Fibroblast of skin of scalp (primary cell): ENCODE measurements at places on chromosomes 12 and 14.

DNA sequence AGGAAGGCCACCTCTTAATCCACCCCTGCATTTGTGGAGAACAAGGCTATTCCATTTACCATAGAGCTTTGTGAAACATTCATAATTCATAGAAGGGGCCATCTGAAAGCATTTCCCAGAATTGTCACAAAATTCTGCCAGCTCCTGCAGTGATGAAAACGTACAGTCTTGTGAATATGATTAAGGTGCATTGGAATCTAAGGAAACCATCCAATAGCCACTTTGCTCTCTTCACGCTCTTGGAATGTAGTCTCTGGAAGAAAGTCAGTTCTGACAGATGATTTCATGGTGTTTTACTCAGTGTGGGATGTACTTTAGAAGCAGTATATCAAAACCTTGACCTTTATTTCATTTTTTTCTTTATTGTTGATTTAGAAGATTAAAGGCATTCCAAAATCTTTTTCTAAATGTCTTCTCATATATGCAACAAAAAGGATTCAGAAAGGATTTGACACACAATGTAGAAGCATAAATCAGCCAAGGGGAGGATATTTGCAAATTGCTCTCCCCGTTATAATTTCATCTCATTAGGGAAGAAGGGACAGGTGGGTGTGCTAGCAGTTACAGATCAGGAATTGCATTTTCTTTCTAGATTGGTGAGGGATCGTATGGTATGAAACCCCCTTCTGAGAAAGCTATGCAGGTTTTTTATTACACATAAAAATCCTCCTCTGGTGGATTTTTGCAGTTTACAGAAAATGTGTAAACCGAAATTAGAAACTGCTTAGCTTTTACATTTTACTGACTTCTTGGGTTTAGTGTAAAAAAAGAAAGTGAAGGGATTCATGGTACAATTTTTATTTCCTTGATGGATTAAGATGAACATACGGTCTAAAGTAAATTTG is 390.2 kb downstream of the LRIG3 start:
- peak; percentile 98 for DNase-seq

- DNase-seq: no peak
These were observed 51.6 kb downstream of the RPS6KA5 start for GRCh38 chr14:91008759-91009409.

- peak; percentile 59 for DNase-seq
These were observed 4.2 kb upstream of the AMN1 start for GRCh38 chr12:31732926-31733548.

GRCh38 chr12:20505056-20505455 is 136.7 kb downstream of the PDE3A start:
- DNase-seq: peak; percentile 54

- peak; percentile 83 for DNase-seq
These were observed 10.8 kb downstream of the GLRX5 start for GRCh38 chr14:95545515-95546168.

- peak; percentile 56 for DNase-seq
These were observed 38.3 kb downstream of the SLC6A15 start for GRCh38 chr12:84874125-84874824.

DNA sequence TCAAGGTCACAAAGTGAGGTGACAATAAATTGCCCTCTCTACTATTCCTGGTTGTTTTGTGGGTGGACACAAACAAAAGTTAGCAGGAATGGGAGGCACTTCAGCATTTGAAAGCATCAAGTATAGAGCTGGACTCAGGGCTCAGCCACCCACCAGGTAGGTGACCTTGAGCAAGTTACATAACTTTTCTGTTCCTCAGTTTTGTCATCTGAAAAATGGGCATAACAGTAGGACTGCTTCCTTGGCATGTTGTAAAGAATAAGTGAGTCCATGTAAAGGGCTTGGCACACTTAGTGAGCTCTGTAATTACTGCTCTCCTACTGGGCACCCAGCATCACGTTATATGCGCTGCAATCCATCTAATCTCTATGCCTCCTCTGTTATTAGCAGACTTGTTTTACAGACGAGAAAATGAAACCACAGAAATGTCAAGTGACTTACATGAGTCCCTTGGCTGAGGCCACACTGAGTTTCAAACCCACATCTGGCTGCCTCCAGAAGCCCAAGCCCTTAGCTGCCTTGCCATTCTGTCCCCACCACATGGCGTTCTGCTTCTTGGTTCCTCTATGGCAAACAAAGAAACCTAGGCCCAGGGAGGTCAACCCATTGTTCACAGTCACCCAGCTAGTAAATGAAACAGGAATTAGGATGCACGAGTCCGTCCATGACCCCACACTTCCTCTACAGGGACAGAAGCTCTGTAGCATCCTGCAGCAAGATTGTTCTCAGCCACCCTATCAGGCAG is 63.2 kb upstream of the SLC24A4 start:
- DNase-seq: no peak

- DNase-seq: peak; percentile 55
These were observed 598.8 kb downstream of the SLC16A7 start for GRCh38 chr12:60194678-60195077.

DNA sequence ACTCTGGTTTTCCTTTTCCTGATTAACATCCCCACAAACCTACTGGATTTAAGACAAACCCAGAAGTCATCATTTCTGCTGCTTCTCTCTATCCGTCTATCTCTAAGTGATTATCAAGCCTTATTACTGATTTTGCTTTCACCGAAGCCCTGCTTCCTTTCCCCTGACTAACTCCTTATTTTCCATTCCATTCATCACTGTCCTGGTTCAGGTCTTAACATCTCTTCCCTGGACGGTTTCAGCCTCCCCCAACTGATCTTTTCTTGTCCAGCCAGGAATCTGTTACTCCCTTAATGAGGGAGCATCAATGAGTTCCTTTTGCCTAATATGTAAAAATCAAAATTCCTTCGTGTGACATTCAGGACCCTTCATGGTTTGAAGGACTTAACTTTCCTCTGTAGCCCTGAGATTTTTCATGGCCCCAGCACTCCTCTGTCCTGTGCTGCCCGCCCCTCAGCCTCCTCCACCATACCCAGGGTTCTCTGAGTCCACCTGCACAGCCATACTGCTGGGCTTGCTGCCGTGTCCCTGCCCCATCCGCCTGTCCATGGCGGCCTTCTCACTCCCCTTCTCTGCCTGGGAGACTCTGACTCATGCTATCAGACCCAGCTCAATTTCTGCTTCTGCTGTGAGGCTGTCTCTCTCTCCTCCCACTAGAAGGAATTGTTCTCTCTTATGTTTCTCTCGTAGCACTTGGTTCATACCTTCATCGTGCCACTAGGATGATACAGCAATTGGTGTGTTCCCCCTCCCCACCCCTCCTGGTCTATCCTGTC is 167.8 kb upstream of the HIF1A start:
- DNase-seq: peak; percentile 81

GRCh38 chr14:31926123-31926522 is 151.0 kb upstream of the ARHGAP5 start:
- no peak for DNase-seq

GRCh38 chr12:11026118-11026517 is 3.7 kb upstream of the TAS2R19 start:
- DNase-seq: no peak

GRCh38 chr14:102993523-102993922 is 63.8 kb downstream of the CDC42BPB start:
- peak; percentile 5 for DNase-seq

GRCh38 chr14:69152181-69152901 is 578 bp downstream of the DCAF5 start:
- peak; percentile 64 for DNase-seq

DNA sequence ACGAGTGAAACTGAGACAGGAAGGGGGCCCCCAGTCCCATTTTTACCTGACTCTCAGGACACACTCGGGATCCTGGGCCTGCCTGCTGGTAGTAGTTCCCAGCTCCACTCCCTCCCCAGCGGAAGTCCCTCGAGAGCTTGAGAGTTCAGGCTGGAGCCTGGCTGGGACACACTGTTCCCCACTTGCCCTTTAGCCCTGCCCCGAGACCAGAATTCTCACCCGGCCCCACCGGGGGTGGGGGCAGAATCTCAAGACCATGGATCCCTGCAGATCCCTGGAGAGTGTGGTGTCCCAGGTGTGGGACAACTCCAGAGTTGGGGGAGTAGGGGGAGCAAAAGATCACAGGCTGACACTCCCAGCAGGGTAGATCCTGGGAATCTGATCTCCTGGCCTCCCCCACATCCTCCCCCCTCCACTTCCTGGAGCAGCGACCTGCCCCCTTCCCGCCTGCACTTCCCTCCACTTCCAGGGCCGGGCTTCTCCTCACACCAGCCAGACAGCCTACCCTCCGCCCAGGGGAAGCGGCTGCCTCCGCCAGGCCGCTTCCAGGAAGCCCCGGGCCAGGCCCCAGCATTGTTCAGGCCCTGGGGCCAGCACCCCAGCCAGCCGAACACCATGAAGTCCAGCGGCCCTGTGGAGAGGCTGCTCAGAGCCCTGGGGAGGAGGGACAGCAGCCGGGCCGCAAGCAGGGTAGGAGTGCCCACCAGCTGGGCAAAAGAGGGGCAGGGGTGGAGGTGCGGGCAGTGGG is at the start of gene TNS2:
TNS2 (plus strand) TSS at position 495 of the 748 bp plus-strand sequence; CDS start at position 616, 121 bp downstream.
- peak; percentile 64 for DNase-seq

GRCh38 chr14:76975051-76975450 is 53.5 kb downstream of the IRF2BPL start:
- no peak for DNase-seq

GRCh38 chr12:42213023-42213422 is 25.0 kb downstream of the YAF2 start:
- DNase-seq: no peak

GRCh38 chr14:59632381-59632780 is 55.8 kb upstream of the CCDC175 start:
- peak; percentile 1 for DNase-seq

GRCh38 chr14:71594821-71595220 is 337.4 kb upstream of the RGS6 start:
- peak; percentile 11 for DNase-seq

GRCh38 chr12:75870878-75871277 is 160.7 kb downstream of the PHLDA1 start:
- DNase-seq: peak; percentile 58

DNA sequence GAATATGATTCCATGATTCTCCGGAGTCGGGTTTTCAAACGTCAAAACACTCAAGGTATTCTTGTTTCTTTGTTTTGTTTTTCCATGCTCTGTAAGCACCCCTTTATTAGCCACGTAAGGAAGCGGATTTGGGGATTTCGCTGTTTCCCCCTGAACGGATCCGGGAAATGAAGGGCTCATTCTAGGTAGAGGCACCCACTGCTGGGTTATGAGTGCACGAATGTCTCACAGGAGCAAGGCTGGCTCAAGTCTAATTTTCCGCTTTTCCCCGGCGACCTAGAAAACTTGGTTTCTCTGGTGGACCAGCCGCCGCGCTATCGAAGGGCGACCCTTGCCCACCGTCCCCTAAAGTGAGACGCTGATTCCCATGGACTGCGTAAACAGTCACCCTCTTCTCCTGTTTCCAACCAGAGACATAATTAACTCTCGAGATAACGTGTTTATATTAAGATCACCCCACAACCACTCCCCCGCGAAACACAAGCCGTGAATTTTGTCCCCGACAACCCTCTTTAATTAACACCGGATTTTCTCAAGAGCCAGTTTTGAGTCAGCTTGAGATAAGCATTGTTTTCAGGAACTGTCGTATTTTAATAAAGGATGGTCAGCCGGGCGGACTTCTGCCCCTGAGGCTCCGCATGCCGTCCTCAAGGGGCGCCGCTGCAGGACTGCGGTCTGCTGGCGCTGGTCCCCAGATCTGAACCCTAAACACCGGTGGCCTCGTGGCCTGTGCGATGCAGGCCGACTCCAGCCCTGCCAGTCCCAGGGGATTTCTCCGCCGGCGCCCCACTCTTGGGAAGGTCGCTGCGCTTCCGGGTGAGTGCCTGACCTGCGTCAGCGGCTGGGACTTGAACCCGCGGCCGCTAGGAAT is 515 bp upstream of the ABCC9 start:
- peak; percentile 55 for DNase-seq

- no peak for DNase-seq
These were observed 104.0 kb downstream of the GPR135 start for GRCh38 chr14:59360923-59361794.

DNA sequence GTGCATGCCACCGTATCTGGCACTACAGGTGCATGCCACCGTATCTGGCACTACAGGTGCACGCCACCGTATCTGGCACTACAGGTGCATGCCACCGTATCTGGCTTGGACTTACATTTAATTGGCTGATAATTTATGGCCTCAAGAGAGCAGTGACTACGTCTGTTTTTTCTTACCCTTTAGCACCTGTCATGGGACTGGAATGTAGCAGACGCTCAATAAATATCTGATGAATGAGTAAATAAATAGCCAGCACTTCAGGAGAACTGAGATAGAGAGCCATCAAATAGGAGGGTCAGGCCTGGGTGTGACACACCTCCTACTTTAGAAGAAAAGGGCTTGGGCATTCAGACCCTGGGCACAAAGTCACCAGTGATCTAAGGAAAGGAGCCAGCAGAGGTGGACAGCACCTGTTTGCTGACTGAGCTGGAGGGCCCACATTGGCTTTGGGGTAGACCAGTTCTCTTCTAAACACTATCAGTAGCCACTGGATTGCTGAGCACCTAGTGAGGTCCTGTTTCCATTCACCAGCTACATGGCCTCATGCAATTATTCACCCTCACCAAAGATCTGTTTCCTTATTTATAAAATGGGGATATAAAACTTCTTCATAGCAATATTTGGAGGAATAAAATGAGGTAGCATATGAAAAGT is 50.1 kb downstream of the RFX4 start:
- DNase-seq: no peak

- no peak for DNase-seq
These were observed 42.1 kb downstream of the B4GALNT3 start for GRCh38 chr12:501722-502447.

GRCh38 chr14:69052181-69052601 is 73.1 kb upstream of the ACTN1 start:
- no peak for DNase-seq

- DNase-seq: no peak
These were observed 113.5 kb upstream of the VRK1 start for GRCh38 chr14:96683562-96684289.

- DNase-seq: no peak
These were observed 84.6 kb downstream of the ESR2 start for GRCh38 chr14:64209444-64210131.

DNA sequence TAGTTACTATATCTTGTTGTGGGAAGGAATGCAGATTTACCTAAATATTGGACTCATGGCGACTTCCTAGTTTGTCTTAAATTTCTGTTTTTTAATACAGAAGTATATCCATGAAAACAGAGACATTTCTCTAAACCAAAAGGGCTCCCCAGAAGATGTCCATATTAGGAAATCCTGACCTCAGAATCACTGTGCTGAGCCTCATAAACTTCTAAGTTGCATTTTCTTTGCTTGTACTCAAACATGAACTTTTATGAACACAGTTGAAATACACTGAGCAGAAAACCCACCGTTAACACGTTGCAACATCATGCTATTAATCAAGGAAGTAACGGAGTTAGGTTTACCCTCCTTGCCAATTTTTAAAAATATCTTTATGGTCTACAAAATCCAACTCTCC is 42.9 kb upstream of the NR2C1 start:
- no peak for DNase-seq

GRCh38 chr12:95083938-95084337 is 10.5 kb upstream of the NR2C1 start:
- peak; percentile 60 for DNase-seq

GRCh38 chr12:131872154-131873051 is 22.0 kb upstream of the ULK1 start:
- peak; percentile 91 for DNase-seq
